ENCODE measurements at places on chromosomes 12 and 14. TPM values are rescaled to one million over a fixed set of nuclear protein-coding genes. Genes with fewer than 3 reads are reported as not detected.

P2RX2 gene
- total RNA-seq = not detected

ANKRD33 gene
- not detected for total RNA-seq

NANOG gene
- not detected for total RNA-seq

CD69 gene
- total RNA-seq = not detected

TAS2R42 gene
- not detected for total RNA-seq

Data from frontal cortex (tissue), 4 donors.